ENCODE measurements at places on chromosomes 11 and 22.

DNA sequence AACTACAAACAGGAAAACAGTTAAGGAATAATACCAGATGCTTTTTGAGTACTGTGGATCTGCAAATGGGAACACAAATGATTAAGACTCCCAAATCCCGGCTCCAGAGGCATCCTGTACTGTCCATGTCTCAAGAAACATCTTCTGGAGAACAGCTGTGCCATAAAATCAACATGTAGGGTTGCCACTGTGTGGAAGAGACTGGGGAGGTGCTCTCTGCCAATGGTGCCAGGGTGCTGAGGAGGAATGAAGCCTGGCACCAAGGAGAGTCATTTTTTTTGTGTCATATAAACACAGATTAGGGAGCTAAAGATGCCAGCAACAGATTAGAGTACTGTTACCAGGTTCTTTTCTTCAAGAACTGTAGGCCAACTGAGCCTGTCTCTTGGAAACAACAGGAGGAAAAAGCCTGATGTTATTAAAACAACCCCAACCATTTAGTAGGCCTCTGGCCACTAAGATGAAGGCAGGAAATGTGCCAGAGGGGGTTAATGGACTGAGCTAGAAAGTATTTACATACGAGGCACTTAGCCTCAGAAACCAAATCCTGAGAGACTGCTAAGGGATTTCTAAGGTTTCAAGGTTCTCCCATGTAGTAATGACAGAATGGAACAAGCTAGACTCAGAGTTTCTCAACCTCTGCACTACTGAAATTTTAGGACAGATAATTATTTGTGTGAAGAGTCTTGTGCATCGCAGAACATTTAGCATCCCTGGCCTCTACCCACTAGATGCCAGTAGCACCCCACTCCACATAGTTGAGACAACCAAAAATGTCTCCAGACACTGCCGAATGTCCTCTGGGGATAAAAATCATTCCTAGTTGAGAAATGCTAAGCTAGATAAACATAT, 54.6 kb upstream of the CHRM4 start:
- no peak for DNase-seq

- DNase-seq: no peak
These were observed 16.1 kb downstream of the MIAT start for GRCh38 chr22:26673486-26673885.

- DNase-seq: no peak
These were observed 187.8 kb upstream of the ISX start for GRCh38 chr22:34878171-34878570.

- DNase-seq: no peak
These were observed 140.6 kb downstream of the AASDHPPT start for GRCh38 chr11:106218106-106218505.

- no peak for DNase-seq
These were observed 125.2 kb downstream of the LRRC4C start for GRCh38 chr11:41334007-41334933.

DNA sequence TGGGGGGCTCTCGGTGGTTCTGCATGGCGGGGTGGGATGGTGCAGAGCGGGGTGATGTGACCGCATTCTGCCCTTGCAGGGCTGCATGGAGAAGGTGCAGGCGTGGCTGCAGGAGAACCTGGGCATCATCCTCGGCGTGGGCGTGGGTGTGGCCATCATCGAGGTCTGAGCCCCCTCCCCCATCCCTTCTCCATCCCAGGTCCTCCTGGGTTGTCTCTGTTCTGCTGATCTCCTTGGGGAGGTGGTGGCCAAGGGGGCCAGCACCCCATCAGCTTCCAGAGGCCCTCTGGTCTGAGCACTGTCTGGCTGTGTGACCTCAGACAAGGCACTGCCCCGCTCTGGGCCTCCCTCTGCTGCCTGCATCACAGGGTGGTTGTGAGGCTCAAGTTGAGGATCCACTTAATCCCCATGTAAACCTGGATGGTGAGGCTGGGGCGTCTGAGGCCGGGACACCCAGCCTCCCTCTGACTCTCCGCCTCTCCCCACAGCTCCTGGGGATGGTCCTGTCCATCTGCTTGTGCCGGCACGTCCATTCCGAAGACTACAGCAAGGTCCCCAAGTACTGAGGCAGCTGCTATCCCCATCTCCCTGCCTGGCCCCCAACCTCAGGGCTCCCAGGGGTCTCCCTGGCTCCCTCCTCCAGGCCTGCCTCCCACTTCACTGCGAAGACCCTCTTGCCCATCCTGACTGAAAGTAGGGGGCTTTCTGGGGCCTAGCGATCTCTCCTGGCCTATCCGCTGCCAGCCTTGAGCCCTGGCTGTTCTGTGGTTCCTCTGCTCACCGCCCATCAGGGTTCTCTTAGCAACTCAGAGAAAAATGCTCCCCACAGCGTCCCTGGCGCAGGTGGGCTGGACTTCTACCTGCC, 53.3 kb downstream of the CD82 start:
- DNase-seq: no peak

DNA sequence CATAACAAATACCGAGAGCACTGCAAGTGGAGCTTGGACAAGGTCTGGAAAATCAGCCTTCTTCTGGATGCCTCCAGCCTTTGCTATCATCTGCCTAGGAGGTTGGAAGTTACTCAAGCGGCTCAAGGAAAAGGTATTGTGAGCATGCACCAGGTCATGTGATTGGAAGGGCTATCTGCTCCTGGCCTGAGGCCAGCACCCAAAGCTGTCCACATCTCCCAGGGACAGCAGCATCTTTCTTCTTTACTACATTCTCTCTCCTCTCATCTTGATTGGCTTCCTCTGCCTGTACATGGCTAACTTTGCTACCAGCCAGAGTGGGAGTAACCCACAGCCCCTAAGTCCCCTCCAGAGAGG, 44.2 kb upstream of the AMPD3 start:
- DNase-seq: no peak

- DNase-seq: no peak
These were observed 6.0 kb upstream of the SUSD2 start for GRCh38 chr22:24175160-24175808.

DNA sequence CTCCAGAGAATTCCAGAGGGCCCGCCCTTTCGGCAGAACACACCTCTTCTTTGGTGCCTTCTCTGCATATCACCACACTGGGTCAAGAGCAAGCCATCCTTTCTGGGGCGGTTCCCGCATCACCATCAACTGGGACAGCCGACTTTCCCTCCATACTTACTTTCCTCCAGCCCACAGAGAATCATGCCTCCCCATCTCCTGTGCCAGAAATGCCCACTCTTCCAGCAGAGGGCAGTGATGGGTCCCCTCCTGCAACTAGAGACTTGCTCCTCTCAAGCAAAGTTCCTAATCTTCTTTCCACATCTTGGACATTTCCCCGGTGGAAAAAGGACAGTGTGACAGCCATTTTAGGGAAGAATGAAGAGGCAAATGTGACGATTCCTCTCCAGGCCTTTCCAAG, 157.7 kb downstream of the C11orf91 start:
- no peak for DNase-seq

Data from retinal pigment epithelial cell (primary cell).